CD8-positive, alpha-beta T cell (primary cell): ENCODE measurements at places on chromosomes 13 and 19.
A peak's percentile ranks its signal among the peaks of the same experiment; 100 is the strongest.

- DNase-seq = no peak
Measured at GRCh38 chr19:6412061-6412446, 12.6 kb downstream of the KHSRP start.

DNA sequence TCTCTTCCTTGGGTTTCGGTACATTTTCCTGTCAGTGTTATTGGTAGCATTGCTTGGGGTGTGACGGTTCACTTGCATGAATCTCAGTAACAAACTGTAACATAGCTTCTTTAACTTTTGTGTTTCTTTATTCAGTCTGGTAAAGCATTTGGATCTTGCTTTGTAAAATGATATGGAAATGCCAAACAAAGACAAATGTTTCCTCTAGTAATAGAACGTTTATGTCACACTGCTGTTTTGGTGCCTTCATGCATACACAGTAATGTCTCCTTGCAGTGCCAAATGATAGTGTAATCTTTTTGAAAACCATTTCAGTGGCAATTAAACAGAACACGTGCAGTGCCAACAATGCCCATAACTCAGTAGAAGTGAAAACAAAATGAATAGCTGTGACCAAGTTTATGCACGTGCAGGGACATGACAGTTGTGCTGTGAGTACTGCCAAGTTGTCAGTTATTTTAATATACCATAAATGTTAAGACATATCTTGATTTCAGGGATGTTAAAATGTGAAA lies 110.8 kb downstream of the RXFP2 start:
- no peak for DNase-seq

- DNase-seq = no peak
Measured at GRCh38 chr19:50500060-50500752, 10.8 kb downstream of the JOSD2 start.

- DNase-seq = no peak
Measured at GRCh38 chr13:36608474-36608873, 65.3 kb upstream of the SERTM1 start.

GRCh38 chr13:76873445-76873844 lies 12.8 kb downstream of the KCTD12 start:
- DNase-seq = no peak

- DNase-seq = no peak
Measured at GRCh38 chr13:66899955-66900354, 330.2 kb downstream of the PCDH9 start.

DNA sequence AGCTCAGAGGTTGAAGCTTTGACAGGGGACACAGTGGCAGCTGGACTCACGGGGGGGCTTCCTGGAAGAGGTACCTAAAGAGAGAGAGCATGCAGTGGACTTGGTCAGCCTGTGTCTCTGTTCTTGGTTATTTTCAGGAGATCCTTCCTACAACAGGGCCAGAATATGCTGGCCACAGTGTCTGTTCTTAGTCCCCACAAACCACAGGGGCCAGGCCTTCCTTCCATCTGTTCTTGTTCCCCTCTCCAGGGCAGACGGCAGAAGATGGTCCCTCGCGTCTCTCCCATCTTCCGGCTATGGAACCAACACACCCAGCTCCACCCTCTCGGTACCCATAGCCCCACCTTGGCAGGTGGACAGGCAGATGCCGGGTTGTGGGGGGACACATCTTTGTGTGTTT lies 24.8 kb downstream of the MAST3 start:
- no peak for DNase-seq

DNA sequence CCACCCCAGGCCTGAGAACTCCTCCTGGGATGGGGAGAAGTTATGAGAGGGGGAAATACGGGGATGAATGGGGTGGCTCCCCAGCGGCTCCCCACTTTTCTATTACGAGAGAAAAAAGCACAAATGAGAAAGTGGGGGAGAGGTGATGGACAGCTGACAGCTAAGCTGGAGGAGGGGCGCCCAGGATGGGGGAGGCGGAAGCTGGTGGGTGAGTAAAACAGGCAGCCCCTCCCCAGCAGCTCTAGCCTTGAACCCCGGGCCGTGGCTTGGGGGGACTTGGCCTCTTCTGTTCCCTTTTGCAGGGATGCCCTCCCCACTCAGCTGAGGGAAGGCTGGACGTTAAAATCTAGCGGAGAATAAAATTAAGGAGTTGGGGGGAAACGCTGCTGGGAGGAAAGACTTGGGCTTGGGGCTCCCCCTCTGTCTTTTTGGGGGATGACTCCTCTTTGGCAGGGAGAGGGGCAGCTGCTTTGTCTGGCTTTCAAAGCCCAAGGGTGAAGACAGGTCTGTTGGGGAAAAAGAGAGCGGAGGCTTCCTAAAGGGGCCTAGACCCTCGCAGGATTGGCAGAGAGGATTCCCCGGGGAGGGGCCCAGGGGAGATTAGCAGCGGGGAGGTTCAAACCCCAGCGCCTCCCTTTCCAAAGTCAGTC lies 1.4 kb upstream of the SAMD1 start:
- peak; percentile 50 for DNase-seq

DNA sequence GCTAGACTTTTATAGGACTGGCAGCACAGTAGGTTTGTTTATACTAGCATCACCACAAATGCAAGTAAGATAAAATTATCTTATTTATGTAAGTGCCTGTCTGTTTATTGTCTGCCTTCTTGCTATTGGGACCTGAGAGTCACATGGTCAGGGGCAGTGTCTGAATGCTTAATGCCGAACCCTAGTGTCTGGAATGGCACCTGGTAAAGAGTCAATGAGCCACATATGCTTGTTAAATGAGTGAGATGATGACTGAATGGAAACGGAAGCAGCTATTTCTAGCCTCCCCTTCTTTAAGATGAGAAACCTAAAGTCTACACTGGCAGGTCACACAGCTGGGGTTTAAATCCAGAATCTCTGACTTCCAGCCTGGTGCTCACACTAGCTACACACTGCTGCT lies 92.2 kb downstream of the STOML3 start:
- no peak for DNase-seq

- DNase-seq = no peak
Measured at GRCh38 chr13:37385248-37385647, 213.3 kb downstream of the POSTN start.

- no peak for DNase-seq
Measured at GRCh38 chr19:55231391-55232285, 3.1 kb upstream of the TMEM86B start.

GRCh38 chr13:106449096-106449495 lies 86.4 kb downstream of the EFNB2 start:
- no peak for DNase-seq

- no peak for DNase-seq
Measured at GRCh38 chr13:43243711-43244110, 220.3 kb downstream of the DNAJC15 start.

DNA sequence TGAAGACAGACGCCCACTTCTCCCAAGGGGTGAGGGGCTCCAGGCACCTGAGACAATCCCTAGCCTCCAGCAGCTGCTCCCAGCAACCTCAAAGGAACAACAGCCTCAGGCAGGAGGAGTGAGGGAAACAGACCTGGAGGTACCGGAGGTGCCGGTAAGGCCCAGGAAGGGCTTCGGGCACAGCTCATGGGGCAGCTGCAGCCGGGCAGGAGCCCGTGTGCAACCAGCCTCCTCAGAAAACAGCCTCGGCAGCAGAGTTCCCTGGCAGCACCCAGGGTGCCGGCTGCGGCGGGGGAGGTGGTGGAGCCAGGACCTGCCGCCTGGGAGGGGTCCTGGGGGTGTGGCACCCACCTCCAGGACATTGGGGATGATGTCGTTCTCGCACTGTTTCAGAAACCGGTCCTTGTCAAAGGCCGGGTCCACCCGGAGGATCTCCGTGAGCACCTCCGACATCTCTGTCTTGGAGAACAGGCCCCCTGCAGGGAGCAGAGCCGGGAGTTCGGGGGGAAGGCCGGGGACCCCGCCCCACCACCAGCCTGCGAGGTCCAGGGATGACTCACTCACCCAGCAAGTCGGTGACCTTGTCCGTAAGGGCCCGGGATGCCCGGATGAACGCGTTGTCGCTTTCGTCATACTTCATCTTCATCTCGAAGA lies 6.5 kb upstream of the CTXN1 start:
- no peak for DNase-seq

GRCh38 chr13:45731455-45731854 lies 29.3 kb downstream of the CBY2 start:
- DNase-seq = no peak

- DNase-seq = no peak
Measured at GRCh38 chr19:12350890-12351197, 14.6 kb downstream of the ZNF442 start.

GRCh38 chr19:39729594-39729993 lies 8.2 kb downstream of the CLC start:
- DNase-seq = no peak

DNA sequence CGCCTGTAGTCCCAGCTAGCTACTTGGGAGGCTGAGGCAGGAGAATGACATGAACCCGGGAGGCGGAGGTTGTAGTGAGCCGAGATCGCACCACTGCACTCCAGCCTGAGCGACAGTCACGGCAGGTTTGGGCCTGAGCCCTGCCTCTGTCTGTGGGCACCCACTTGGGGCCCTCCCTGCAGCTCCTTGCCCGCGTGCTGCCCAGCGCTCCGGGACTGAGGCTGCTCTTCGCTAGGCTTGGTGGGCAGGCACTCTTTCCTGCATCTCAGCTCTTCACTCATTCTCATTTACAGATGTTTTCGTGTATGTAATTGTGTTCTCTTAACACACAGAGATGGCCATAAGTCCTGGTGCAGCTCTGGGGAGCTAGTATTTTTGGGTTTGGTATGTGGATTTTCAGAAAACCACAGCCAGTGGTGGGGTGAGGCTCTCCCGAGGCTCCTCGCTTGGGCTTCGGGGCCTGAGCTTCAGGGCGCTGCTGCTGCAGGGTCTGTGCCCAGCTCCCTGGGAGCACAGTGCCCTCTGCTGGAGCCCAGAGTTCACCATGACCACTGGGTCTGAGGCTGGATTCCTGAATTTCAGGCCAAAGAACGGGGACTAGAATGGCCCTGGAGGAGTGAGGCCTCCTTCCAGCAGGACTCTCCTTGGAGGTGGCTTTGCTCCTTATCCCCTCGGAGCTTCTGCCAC lies 15.2 kb downstream of the UPF1 start:
- peak; percentile 72 for DNase-seq

DNA sequence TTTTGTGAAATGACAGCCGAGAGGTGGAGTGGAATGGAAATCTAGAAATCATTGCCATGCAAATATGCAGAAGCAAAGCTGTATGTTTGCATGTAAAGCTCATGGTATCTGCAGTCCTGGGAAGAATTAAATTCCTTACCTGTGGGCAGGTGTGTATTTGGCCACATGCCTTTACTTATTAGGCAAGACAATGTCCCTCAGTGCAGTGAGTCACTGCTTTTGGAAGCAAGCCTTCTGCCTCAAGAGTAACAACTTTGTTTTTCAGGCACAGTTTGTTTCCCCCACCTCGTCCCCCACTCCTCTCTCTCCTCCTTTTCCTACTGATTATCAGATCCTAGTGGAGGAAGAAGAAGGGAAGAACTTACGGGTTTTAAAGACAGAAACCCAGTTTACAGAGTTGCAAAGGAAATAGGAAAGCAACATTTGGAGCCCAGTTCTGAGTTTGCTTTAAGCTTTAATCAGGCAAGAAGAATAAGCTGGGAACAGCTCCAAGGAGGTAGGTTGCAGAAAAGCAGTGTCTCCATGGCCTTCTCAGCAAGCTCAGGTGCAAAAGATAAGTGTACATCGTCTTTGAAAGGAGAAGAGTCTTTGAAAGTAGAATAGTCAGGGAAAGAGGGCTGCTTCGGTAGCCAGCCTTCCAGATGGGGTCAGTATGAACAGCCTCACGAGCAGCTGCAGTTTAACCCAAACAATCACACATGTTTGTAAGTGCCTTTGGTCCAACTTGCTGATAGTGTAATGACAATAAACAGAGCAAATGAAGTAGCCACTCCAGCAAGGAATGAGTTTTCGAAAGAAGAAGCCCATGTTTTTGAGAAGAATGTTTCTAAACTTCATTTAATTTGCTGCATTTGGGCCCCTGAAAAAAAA lies 190.1 kb downstream of the KLF5 start:
- no peak for DNase-seq

- no peak for DNase-seq
Measured at GRCh38 chr13:113805431-113806103, 46.5 kb downstream of the TMEM255B start.

DNA sequence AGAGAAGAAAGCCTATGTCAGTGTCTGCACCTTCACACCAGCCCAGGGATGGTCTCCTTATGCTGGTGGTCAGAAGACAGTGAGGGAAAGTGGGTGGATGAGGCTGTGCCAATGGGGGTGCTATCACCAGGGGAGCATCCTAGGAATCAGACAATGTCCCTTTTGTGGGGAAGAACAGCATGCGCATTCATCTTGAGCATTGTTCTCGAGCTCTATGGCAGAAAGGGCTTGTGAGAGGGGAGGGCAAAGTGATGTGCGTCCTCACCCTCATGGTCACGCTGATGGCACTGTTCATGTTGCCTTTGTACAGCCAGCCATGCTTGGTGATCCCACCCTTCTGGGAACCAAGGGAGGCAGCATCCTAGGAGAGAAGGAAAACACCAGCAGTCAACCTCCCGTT lies 56.1 kb downstream of the DOCK9 start:
- no peak for DNase-seq

DNA sequence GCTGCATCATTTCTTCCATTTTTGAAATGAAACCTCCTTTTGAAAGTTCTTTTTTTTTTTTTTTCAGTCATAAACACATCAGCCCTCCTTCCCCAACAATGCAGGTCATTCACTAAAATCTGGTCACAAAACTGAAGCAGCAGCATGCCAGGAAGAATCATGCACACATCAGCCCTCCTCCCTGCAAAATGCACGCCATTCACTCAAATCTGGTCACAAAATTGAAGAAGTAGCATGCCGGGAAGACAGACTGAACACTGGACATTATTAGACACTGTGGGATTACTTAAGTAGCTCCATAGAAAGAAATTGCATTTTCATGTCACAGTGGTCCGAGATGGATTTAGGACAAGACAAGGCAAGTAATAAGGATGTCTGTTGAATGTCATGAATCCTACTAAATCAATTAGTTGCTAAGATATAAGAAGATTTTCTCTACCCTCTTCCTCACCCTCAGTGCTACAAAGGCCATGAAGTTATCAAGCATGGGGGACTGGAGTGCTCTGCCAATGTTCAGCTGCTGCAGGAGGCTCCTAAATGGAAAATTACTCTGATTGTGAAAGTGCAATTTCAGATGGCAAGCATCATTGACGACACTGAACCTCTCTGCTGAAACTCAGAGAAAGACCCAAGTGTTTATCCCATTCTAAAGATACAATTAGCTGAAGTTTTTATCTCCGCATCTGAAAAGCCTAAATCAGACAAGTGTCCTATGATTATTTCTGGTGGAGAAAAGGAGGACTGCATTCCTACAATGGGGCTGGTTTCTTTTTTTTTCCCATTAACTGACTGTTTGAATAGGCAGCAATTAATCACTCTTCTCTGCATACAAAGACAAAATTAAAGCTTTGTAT lies 913.2 kb downstream of the DIAPH3 start:
- no peak for DNase-seq

- DNase-seq = no peak
Measured at GRCh38 chr19:31883296-31883990, 462.0 kb upstream of the ZNF507 start.
